ENCODE measurements at places on chromosomes 2 and 18.

GRCh38 chr18:65568866-65569265 lies 181.9 kb upstream of the CDH7 start:
- DNase-seq, result no peak

- DNase-seq, result no peak
Observed at GRCh38 chr2:74617122-74617521, 31.0 kb downstream of the M1AP start.

- DNase-seq, result no peak
Observed at GRCh38 chr2:67616749-67617148, 219.6 kb downstream of the ETAA1 start.

- DNase-seq, result no peak
Observed at GRCh38 chr2:120866483-120867140, 130.9 kb downstream of the GLI2 start.

DNA sequence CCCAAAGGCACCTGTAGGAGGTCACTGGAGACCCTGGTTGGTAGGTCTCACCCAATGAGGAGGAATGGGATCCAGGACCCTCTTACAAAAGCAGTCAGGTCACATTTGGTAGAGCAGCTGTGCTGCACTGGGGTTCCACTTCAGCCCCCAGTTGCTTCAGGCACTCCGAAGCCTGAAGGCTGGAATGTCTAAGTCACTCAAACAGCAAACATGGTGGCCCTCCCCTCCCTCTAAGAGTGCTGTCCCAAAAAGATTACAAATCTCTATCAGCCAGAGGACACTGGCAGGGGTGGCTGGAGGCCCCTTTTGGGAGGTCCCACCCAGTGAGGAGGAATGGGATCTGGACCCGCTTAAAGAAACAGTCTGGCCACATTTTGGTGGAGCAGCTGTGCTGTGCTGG lies 17.7 kb downstream of the MSTN start:
- DNase-seq, result no peak

DNA sequence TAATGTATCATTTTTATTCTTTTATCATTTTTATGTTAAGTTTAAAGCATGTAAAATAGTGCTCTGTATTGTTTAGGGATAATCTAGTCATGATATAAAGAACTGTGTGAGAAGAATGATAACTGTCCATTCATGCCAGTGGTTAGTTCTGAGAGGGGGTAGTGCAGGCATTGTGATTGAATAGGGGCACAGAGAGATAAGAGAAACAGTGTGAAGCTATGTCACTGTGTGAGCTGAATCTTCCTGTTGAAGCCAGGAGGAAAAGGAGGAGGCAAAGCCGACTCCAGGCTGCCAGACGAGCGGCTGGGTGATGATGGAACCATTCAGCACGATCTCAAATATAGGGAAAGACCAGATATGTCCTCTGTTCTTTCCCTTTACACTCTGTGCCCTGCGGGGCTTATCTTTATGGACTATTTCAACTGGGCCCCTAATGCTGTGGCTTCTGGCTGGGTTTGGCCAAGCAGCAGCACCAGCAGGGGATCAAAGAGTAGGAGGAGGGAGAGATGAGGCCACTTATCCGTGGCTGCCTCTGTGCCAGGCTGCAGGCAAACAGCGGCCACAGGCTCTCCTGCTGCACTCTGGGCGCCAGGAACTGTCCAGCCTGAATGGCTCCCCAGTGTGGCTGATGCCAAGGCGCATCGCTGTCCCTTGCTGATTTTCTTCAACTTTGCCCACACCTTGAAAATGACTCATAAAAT lies 128.0 kb downstream of the SPP2 start:
- no peak for DNase-seq

- DNase-seq, result no peak
Observed at GRCh38 chr2:151193576-151193975, 68.1 kb downstream of the RBM43 start.

DNA sequence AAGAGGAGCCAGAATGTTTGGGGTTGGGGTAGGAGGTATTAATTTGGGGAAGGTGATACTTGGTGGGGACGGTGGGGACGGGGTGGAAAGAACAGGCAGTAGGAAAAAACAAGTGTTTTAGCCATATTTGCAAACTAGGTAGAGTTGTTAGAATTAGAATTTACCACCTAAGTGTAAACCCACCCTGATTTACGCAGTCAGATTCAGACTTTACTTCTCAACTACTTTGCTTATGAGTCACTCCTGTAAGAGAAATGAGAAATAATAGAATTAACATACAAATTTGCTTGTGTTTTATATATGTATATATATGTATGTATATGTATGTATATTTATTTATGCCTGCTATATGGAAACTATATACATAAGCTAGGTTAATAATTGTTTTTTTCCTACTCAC lies 1168.2 kb upstream of the ZEB2 start:
- DNase-seq, result no peak

DNA sequence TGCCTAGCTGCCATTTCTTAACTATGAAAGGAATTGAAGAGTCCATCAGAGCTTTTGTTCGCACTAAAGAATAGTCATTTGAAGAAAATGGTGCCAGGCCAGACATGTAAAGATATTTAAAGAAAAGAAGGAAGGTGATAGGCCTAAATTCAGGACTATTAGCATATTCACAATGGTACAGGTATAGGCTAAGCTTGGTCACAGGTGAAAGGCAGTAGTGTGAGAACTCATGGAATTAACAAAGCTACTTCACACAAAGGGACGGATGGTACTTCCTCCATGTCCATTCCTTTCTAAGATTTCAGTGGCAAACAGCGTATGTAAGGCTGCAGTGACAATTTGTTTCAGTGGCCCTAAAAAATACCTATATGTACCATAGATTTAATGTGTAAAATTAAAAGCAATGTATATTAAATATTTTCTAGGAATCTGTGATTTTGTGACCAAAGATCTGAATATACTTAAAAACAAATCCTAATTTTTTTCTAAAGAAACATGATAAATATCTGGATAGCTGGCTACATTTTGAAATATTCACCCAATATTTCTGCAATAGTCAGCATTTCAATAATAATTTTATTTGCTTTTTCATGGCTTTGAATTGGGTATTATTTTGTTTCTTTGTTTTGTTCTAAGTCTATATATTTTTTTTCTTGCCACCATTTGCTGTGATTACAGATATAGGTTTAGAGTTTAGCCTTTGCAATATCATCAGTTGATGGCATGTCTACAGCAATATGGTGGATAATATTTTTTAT lies 116.1 kb downstream of the CAMKMT start:
- DNase-seq, result no peak

- no peak for DNase-seq
Observed at GRCh38 chr18:55897091-55897689, 309.2 kb upstream of the TCF4 start.

DNA sequence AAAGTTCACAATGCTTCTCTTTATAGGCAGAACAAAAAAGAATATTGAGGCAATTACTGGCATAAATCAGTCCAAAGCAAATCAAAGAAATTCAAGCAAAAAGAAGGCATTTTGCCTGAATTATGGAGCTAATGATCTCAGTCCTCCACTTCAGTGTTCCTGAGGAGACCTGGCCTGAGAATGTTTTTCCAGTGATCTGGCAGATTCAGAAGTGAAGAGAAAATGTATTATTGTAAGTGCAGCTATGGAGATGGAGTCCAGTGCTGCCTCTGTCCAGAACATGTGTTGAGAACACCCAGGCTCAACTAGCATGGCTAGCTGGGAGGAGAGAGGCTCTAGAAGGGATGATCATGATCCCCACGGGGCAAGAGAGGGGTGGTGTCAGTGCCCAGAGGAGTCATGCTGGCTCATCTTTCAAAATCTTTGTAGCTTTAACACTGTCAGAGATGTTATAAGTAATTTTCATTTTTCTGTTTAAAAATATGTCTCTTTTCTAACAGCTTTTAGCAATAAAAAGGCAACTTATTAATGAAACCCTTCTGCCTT lies 367.0 kb upstream of the RAB12 start:
- no peak for DNase-seq
